ENCODE measurements at places on chromosomes 11 and 22. TPM values are rescaled to one million over a fixed set of nuclear protein-coding genes. Genes with fewer than 3 reads are reported as not detected.

Gene GAL
- total RNA-seq: not detected

Gene APOL4
- total RNA-seq: 7.5 TPM

Gene MS4A3
- total RNA-seq: not detected

Gene AMOTL1
- 39.9 TPM for total RNA-seq

Gene OR4S2
- total RNA-seq: not detected

Gene KRTAP5-2
- total RNA-seq: not detected

Gene PRDM11
- 24.8 TPM for total RNA-seq

Gene UNC93B1
- 49.2 TPM for total RNA-seq

Gene ARHGAP32
- total RNA-seq: 20.5 TPM

Gene MS4A6A
- 30.9 TPM for total RNA-seq

Gene APLNR
- total RNA-seq: 4.4 TPM

Gene NFAM1
- total RNA-seq: 1.3 TPM

Gene FDX1
- 38.7 TPM for total RNA-seq

Gene TRPC6
- total RNA-seq: 28.4 TPM

Gene YAP1
- 202 TPM for total RNA-seq

Gene SHISAL1
- 1.9 TPM for total RNA-seq

Gene HOATZ
- total RNA-seq: not detected

Gene P2RX6
- total RNA-seq: 0.40 TPM

Gene NXPE4
- not detected for total RNA-seq

Gene TBC1D10A
- total RNA-seq: 35.5 TPM

Data from thyroid gland (tissue), 4 donors.